ENCODE measurements at places on chromosomes 1 and 21.
A peak's percentile ranks its signal among the peaks of the same experiment; 100 is the strongest.

- no peak for DNase-seq
Measured at GRCh38 chr1:50522691-50523342, 99.6 kb upstream of the DMRTA2 start.

DNA sequence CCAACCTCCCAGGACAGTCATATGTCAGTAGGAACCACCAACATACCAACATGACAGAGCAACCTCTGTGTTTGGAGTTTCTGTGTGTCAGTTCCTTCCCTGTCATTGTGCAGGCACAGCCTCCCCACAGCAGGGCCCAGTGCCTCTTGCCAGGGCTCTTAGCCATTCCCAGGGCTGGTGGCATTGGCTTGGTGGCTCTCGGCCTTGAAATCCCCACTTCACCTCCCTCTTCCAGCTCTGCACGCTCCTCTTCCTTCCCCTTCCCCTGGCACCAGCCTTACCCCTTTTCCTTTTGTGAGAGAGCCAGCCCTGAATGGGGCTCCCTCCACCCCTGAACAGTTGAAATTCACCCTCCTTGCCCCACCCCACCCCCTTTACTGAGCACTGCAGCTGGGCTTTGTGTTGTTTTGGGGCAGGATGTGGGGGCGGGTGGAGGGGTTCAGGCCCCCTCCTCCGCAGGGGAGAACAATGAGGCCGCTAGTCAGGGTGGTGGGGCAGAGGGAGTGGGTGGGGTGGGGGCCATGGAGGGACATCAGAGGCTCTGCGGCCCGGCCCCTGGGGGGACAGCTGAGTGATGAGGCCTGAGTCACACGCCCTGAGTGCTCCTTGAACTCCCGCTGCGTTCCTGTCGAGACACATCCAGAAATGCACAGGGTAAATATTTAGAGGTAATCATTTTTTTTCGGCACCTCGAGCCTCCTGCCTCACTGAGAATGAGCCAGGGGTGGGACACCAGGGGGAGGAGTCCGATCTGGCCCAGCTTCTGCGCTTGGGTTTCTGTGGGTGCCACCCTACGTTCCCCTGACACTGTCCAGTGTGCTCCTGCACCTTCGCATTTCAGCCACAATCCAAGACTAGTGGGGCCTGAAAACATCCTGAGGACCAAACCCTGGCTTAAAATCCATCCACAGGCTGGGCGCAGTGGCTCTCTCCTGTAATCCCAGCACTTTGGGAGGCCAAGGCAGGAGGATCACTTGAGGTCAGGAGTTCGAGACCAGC, 28.6 kb downstream of the LGR6 start:
- DNase-seq, result no peak

DNA sequence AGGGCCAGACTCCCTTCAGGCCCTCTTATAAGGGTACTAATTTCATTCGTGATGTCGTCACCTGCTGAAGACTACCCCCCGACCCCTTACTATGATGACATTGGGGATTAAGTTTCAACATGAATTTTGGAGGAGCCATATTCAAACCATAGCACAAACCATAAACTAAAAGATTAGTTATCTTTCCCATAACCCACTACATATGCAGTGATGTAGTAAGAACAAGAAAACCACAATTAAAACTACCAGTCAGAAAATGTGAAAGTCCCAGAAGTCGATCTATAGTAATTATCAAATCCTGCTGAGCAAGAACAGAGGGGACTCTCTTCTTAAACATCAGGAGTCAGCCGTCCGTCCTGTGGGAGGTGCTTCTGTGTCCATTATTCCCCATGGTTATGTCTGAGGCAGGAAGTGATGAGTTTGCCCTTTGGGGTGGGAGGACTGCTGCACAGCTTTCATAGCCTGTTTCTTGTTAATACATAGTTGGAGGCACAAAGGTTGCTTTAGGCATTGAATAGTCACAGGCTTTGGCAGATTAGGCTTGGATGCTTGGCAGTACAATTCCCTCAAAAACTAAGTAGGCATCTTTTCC, 35.9 kb upstream of the PTGFRN start:
- DNase-seq, result no peak

DNA sequence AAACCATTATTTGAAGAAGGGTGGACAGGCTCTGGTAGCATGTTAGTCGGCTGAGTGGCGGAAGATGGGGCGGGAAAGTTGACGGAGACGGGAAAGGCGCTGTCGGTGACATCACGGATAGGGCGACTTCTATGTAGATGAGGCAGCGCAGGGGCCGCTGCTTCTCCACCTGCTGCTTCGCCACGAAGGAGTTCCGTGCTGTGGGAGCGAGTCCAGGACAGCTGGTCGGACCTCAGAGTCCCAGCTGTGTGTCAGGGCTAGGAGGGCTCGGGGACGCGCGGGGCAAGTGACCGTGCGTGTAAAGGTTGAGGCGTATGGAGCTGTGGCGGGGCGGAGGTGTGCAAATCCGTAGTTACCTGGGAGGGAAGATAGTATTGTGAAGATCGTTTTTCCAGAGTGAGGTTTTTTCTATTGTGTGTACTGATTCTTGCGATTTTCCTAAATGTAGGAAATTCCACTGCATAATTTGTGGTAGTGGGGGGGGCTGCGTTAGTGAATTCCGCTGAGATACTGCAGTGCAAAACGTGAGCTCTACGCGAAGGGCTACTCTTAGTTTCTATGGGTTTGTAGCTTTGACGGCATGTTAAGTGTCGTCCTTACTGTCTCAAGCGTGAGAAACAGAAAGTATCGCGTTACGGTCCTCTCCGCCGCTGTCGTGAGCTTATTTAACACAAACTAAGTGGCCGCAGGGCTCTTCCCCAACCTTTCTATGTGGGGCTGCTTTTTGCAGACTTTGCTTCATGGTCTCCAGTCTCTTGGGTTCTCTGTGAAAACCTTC, 111.2 kb upstream of the NBPF11 start:
- peak; percentile 27 for DNase-seq

DNA sequence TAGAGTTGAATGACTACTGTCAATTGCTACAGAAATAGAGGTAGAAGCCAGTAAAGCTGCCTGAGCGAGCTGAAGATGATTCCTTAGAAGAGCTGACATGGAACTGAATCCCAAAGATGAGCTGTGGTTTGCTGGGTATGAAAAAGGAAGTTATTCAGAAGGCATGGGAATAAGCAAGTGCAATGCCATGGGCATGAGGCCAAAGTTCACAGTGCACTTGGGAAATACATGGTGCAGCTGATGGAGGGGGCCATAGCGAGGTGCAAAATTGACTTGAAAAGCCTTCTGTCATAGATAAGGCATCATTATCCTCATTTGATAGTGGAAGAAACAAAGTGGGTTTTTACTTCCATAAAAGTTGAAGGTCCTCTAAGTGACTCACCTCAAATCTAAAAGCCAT, 88.6 kb downstream of the NEK7 start:
- no peak for DNase-seq

- no peak for DNase-seq
Measured at GRCh38 chr1:186076006-186076405, 299.0 kb downstream of the TPR start.

DNA sequence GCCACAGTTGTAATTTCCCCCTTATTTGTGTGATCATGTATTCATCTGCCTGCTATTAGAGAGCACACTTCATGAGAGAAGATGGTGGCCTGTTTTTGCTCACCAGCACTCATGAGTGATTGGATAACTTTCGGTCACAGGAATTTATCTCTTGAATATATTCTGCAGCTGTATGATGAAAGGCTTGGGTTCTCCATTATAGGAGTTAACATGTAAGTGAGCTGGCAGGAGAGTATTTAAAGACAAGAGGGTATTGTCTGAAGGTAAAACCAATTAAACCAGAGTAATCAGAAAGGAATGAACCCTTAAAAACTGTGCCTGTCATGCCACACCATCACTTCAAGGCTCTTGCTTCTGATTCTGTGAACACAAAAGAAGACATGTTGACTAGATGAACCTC, 574.9 kb upstream of the CAMK1G start:
- no peak for DNase-seq

DNA sequence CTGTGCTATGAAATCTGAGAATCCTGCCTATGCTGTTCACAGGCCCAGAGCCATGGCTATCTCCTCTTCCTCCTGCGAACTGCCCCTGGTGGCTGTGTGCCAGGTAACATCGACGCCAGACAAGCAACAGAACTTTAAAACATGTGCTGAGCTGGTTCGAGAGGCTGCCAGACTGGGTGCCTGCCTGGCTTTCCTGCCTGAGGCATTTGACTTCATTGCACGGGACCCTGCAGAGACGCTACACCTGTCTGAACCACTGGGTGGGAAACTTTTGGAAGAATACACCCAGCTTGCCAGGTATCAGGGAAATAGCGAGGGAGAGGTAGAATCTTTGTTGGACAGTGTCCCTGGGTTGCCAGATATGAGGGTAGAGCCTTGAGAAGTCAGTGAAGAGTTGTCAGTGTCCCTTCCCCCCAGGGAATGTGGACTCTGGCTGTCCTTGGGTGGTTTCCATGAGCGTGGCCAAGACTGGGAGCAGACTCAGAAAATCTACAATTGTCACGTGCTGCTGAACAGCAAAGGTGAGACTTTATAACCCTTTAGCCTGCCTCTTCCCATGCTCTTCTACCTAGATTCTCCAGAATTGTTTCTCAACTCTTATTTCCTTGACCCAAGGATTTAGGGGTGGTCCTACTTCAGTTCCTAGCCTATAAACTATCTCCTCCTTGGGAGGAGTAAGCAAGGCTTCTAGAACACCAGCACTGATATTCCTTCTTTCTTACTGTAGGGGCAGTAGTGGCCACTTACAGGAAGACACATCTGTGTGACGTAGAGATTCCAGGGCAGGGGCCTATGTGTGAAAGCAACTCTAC, 1.4 kb downstream of the NIT1 start:
- no peak for DNase-seq

GRCh38 chr1:170376801-170377385, 155.1 kb upstream of the GORAB start:
- no peak for DNase-seq

- no peak for DNase-seq
Measured at GRCh38 chr1:220566869-220567268, 38.9 kb downstream of the MARK1 start.

DNA sequence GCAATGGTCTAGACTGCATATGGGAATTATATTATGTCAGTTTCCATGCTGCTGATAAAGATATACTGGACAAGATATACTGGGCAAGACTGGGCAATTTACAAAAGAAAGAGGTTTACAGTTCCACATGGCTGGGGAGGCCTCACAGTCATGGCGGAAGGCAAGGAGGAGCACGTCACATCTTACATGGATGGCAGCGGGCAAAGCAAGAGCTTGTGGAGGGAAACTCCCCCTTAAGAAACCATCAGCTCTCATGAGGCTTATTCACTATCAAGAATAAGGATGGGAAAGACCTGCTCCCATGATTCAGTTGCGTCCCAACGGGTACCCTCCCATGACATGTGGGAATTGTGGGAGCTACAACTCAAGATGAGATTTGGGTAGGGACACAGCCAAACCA, 21.2 kb downstream of the CCT8 start:
- DNase-seq, result no peak

GRCh38 chr1:42423681-42424080, 32.1 kb downstream of the ZMYND12 start:
- no peak for DNase-seq

DNA sequence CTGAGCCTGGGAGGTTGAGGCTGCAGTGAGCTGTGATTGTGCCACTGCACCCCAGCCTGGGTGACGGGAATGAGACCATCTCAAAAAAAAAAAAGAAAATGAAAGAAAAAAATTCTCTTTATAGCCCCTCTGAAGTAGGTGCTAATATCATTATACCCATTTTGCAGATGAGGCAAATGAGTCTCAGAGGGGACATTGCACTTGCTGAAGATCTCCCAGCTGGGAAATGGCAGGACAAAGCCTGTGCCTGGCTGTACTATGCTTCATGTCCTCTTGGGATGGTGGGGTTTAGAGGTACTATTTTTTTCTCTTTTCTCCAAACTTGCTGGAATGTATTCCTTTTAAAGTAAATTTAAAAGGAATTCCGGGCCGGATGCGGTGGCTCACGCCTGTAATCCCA, 1.6 kb downstream of the SMPDL3B start:
- DNase-seq, result no peak

GRCh38 chr1:35656148-35656862, 15.0 kb upstream of the PSMB2 start:
- no peak for DNase-seq

DNA sequence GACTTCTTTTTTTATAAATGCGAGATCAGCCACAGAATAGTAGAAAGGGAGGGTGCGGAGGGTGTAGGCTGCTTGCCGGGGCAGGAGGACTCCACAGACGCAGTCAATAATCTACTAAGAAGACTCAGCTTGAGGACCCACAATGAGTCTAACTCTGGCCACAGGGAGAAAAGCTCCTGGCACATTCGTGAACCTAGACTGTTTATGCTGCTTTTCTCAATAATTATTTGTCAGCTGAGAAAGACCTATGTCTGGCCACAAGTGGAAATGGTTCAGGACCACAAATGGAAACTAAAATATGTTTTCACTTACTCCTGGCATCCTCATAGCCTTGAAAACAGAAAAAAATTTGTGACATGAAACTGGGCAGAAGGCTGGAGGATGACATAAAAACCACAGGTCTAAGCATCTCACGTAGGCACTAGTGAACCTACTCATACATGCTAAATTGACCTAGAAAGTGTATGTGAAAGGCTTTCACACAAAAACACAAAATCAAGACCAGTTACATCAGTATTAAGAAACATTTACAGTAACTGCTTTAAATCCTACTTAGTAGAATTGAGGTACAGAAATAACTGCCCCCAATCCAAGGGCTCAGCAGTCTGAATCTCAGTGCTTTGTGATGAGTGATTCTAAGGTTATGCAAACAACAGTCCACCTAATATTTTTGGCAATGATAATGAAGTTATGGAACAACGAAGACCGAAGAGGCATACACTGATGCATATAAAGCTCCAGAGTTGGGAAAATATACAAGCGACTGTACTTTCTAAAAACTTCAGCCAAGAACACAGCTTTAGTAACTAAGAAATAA, 159.5 kb downstream of the SLC45A1 start:
- DNase-seq, result no peak

DNA sequence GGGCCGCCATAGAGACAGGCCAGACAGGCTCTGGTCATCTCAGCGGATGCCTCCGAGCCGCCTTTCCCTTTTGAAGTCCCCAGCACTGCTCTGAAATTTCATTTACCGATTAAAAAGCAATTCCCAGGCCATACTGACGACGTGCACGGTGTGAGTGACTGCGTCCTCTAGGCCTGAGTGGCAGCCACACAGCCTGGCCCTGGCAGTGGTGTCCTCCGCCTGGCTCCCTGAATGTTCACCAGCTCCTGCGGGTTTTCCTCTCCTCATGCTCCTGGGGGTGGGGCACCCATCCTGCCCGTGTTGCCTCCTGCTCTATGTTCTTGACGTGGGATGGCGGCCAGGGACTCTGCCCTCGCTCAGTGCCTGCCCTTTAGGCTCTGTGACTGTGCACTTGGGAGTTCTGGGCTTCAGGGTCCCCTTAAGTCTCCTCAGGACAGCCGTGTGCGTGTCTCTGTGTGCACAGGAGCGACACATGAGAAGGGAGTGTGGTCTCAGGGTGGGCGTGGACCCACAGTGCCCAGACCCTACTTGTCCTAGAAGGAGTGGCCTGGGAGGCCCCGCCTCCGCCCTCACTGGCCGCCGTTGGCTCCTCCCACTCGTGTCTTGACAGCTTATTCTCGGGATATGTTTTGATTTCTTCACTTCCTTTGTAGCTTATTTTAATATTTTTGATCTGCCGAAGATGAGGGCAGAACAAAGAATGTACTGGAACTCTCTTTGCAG, 3.6 kb downstream of the SKI start:
- peak; percentile 89 for DNase-seq
